ENCODE measurements at places on chromosomes 13 and 19.

DNA sequence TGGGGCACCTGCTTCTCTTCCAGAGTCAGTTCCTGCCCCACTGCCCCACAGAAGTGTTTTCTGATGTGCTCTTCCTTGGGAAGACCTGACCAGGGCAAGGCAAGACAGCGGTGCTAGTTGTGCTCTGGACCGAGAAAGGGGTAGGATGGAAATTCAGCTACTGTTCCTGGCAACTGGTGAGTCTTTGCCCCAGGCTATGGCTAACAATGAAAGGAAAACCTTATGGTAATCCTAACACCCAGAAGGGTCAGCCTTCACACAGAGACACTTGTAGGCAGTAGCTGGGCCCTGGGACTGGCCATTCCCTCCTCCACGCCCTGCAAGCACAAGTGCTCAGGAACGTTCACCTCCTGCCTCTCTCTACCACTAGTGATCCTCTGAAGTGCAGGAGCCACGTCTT, 9.6 kb upstream of the CYSLTR2 start:
- no peak for DNase-seq

- no peak for DNase-seq
Observed at GRCh38 chr13:102784483-102784882, 10.9 kb upstream of the TEX30 start.

DNA sequence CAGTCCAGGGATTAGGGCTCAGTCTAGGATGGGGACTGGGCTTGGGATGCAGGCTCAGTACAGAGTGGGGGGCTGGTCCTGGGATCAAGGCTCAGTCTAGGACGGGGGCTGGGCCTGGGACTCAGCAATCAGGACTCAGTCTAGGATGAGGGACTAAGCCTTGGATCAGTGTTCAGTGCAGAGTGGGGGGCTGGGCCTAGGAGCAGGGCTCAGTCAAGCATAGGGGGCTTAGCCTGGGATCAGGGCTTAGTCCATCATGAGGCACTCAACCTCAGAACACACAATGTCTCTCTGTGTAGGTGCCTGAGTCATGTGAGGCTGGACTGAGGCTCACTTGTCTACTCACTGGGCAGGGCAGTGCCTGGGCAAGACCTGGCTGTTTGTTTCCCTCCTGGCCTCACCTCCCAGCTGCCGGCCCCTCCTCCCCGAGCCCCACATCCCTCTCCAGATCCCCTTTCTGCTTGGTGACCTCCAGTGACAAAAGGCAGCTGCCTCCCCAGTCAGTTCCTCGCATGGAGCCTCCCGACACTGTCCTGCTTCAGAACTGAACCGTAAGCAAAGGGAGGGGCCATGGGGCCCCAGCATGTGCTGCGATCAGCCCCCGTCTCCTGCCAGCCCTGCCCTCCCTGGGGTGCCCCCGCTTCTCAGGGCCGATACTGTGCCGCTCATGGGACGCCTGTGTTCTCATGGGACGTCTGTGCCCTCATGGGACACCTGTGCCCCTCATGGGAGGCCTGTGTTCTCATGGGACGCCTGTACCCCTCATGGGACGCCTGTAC, 6.5 kb upstream of the S1PR4 start:
- DNase-seq, result no peak

- no peak for DNase-seq
Observed at GRCh38 chr13:24716446-24716845, 36.2 kb downstream of the ATP12A start.

DNA sequence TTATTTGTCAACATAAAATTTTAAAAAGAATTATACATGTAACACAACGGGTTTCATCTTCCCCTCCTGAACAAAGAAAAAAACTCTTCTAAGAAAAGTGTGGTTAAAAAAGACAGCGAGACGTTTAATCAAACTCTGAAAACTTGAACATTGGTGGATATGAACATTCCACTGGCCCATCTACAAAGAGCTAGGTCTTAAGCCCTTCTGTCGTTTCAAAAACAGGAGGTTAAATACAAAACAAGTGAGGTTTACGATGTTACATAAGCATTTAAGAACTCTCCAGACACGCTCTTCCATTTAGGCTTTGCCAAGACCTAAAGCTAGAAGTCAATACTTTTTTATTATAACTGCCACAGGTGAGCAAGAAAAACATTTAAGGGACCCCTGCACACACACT, 9.4 kb upstream of the DOCK9 start:
- DNase-seq, result no peak

GRCh38 chr13:94033830-94034642, 445.4 kb downstream of the DCT start:
- DNase-seq, result no peak

DNA sequence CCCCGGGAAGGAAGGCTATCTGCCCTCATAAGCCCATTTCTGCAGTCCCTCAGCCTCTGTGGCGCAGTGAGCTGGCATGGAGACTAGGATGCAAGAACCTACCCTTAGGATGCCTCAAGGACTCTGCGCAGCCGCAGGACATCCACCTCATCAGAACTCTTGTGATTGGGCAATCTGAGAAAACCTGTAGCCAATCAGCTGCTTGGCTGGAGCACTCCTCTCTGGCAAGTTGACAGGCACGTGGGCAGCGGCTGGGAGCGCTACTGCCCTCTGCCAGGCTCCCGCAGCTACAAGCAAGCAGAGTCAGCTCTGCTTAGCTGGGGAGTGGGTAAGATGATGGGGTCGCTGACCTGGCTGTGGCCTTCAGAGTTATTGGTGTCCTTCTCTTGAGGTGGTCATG, 1.5 kb upstream of the ECSIT start:
- no peak for DNase-seq

GRCh38 chr19:12611361-12611699, 610 bp downstream of the ZNF791 start:
- no peak for DNase-seq

DNA sequence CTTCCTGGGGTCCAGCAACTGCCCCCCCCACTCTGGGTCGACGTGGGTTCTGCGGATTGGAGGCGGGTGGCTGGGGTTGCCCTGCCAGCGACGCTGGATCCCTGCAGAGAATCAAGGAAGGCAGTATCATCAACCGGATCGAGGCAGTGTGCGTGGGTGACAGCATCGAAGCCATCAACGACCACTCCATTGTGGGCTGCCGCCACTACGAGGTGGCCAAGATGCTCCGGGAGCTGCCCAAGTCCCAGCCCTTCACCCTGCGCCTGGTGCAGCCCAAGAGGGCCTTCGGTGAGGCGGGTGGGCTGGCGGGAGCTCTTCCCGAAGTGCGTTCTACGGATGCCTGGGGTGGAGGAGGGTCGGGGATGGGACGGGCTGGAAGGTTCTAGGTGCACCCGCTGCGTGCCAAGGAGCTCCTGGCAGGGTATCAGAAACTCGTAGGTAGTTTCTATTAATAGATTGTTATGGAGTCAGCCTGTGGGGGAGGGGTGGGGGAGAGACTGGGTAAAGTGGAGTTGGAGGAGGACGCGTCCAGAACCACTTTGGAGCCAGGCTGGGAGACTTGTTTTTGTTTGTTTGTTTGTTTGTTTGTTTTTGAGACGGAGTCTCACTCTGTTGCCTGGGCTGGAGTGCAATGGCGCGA, 1.5 kb downstream of the GIPC3 start:
- DNase-seq, result no peak

DNA sequence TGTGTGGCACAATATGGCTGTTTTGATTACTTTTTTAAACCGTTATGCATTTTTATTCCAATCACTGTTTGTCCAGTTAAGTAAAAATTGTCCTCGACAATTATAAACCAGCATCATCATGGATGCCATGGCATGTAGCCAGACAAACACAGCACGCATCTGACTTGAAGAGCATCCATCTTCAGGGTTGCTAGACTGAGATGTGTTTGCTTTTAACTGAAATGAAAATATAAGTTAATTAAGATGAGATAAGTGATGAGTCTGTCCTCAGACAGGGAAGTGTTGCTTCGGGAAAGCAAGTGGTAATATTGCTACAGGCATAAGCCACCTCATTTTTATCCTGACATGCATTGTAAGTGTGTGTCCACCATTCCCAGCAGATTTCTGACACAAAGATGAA, 92.8 kb upstream of the TPP2 start:
- DNase-seq, result no peak

GRCh38 chr13:105543742-105544141, 991.7 kb downstream of the EFNB2 start:
- DNase-seq, result no peak

DNA sequence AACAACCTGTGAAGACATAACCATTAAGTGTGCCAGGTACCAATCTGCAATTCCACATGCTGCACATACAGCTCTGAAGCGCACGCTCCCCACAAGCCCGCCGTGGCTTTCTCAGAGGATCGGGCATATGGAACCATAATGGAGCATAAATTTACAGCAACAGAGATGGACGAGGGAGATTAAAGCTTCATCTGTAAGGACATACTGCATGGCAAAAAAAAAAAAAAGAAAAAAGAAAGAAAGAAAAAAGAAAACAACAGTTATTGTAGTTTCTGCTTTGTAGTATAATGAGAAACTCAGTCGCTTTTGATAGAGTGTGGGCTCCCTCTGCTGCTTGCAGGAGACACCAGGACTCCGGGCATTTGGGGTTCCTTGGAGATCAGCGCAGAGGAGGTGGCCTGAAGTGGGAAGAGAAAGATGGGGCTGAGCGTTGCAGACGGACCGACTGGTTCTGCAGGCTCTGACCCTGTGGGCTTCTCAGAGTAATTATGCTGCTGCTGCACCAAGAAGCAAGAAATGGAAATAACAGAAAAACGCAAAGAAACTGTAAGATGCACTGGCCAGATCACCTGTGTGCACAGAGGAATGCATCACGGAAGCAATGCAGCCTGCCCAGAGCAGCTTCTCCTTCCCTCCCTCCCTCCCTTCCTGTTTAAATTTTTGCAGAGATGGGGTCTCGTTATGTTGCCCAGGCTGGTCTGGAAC, 10.8 kb upstream of the PDCD5 start:
- no peak for DNase-seq

DNA sequence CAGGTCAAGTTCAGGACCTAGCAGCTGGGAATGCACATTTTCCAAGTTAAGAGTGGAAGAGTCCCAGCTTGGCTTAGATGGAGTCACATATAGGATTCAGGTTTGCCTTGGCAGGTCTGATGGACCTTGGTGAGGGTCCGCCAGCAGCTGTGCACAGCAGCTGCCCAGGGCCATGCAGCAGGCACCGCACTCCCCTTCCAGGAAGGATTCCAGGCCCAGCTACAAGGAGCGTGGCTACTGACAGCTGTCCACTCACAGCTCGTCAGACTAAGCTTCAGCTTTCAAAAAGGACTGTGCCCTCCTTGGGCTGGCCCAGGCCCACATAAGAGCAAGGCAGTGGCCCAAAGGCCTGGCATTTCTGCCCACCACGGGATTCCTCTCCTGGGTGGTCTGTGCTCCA, 68.4 kb downstream of the ALOX5AP start:
- DNase-seq, result no peak

DNA sequence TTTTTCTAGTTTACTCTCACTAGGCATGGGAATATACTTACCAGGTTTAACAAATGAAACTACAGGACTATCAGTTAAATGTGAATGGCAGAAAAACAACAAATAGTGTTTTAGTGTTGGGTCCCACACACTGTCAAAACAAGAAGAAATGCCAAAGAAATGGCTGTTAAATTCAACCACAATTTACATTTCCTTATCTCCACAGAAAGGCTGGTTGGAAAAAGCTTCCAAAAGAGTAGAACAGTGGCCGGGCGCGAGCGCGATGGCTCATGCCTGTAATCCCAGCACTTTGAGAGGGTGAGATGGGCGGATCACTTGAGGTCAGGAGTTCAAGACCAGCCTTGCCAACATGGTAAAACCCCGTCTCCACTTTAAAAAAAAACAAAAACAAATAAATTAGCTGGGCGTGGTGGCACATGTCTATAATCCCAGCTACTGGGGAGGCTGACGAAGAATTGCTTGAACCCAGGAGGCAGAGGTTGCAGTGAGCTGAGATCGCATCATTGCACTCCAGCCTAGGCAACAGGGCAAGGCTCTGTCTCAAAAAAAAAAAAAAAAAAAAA, 66.5 kb downstream of the SERP2 start:
- no peak for DNase-seq
